Lower leg skin (tissue), 4 donors: ENCODE measurements at places on chromosomes 12 and 14.

GRCh38 chr14:22976620-22977433, 5.5 kb downstream of the AJUBA start:
- DNase-seq, result no peak

- no peak for DNase-seq
Observed at GRCh38 chr12:57491393-57492280, 3.8 kb downstream of the MARS1 start.

DNA sequence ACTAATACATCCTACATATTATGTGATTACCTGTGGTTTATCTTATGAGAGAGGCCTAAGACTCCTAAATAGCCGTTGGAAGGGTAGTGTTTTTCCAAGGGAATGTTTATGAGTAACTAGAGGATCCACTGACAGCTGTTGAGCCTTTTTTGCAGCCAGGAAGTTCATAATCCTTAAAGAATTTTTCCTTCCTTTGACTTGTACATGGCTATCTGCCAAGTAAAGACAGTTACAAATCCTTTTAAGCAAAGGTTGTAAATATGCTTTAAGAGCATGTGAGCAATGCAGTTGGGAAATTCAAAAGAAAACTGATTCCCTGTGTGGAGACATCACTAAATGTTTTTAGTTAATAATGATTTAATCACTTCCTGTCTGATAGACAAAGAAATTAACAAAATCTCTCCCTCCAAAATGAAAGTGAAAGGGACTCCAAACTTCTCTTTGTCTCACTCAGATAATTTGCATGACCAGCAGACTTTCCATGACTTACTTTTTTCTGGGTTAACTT, 333.8 kb downstream of the PDZRN4 start:
- no peak for DNase-seq

GRCh38 chr12:90048918-90049317, 340.3 kb upstream of the ATP2B1 start:
- DNase-seq, result no peak

- no peak for DNase-seq
Observed at GRCh38 chr14:35999294-35999693, 173.2 kb downstream of the BRMS1L start.

DNA sequence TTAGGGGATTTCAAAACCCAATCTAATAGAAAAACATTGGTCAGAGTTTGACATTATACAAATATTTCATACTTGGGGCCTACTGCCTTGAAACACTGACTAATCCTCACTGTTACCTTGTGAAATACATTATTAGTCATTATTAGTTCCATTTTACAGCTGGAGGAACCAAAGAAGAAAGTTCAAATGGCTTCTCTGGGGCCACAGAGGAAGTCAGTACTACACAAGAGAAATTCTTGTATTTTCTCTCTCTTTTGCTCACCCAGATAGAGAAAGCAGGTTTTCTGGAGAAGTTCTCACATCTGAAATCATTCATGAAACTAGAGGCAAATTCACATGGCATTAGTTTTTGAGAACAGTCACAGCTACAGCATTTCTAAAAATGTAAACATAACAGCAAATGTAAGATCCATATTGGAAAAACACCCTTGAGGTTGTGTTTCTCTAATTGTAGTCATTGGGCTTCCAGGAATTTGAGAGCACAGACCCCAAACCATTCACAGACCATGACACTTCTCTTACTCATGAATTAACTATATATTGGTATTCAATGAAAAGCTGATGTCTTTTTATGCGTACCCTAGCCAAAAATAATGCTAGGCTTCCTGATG, 83.0 kb downstream of the LLPH start:
- DNase-seq, result no peak

DNA sequence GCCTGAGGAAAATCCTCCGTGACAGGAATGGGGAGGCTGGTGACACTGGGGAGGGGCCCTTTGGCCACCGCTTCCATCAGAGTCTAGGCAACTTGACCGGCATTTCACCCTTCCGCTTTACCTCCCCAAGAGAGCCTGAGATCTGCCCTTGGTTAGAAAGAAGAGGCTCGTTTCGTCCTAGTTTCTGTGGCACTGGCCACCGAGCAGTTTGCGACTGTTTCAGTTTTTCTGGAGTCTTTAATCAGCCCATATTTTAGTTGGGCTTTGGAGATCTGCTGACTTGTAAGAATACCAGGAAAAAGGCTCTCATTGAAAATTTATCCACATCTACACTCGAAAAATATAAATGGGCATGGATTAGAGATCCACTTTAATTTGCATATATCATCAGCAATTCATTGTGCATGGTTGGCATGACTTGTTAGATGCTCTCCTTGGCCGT, 414 bp upstream of the ANKS1B start:
- no peak for DNase-seq

- DNase-seq, result no peak
Observed at GRCh38 chr14:55323910-55324309, 52.7 kb downstream of the FBXO34 start.

GRCh38 chr12:30823156-30823699, 68.5 kb upstream of the CAPRIN2 start:
- peak; percentile 87 for DNase-seq

DNA sequence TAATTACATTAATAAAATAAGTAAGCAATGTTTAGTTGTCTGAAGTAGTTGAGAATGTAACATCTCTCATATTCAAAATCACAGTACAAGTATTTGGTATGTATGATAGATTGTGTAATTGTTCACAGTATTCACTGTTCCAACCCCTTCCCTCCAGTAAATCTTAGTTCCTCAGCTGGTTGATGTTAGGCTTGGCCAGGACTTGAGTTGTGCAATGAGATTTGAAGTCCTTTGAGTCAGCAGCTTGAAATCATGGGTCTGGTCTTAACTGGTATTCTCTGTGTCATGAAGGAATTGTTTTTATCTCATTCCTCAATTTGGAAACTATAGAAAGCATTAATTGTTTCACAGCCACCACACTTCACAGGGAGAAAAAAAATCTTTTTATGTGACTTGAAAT, 477.1 kb downstream of the FSCB start:
- no peak for DNase-seq

- DNase-seq, result no peak
Observed at GRCh38 chr14:90388982-90389381, 7.8 kb upstream of the CALM1 start.

GRCh38 chr12:131044760-131045381, 91.2 kb downstream of the ADGRD1 start:
- DNase-seq, result no peak

DNA sequence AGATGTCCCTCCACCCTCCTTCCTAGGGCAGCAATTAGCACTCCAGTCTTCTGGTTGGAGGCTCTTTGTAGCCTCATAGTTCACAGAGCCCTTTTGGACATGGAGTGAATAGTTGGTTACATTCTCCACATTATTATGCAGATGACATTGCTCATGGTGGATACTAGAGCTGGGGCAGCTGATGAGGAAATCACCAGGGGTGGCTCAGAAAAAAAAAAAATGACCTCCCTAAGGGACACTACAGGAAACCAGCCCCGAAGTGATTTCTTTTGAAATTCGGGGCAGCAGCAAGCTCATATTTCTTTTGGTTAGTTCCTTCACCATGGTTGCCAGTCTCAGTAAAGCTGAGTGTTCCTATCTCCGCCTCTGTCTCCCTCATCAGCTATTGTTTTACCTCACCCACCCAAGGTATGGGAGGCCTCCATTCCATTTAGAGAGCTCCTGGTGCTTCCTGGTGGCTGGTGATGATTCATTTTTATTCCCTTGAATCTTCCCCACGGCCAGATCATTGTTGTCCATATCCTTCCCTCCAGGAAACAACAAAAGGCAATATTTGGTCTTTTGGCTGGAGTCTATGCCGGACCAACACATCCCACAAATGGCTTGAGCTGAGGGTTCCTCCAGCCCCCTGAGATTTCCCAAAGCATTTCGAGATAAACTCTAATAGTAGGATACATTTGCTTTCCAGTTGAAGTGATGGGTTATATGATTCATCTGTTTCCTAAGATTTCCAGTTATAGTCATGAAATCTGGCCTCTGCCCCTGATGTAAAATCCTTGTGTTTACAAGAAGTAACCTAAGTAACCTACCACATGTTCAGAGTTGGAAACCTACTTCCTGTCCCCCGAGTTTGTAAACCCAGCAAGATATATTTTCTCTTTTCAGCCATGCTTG, 56.2 kb upstream of the NID2 start:
- DNase-seq, result no peak

GRCh38 chr12:132194556-132194955, 50.3 kb downstream of the NOC4L start:
- DNase-seq, result no peak

DNA sequence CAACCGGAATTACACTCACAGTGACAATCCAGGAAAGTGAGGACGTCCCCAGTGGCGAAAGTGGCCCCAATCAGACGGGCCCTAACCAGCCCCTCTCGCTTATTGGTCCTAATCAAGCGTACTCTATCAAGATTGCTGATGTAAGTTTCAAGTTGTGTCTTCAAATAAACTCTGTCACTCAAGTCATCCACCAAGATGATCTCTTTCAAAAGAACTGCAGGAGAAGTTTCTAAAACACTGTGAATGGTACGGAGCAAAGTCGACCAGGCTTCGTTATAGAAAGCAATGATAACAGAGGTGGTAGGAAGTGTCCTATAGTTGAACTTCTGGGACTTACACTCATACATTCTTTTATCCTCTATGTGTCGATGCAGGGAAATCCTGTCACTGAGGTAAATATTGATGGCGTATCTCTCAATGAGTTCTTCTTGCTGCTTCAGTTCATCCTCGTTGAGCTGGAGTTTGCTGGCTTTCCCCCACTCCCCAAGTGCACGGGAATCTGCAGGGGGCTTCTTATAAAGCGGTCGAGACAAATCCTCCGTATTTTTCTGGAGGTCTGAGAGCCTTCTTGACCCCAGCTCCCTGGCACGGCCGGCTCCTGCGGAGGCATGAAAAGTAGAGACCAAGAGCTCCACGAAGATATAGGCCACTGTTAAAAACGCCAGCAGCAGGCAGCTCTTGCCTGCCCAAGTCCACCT, 604 bp downstream of the GALNT4 start:
- DNase-seq, result no peak

- DNase-seq, result no peak
Observed at GRCh38 chr12:127607146-127607725, 659.7 kb upstream of the TMEM132C start.

DNA sequence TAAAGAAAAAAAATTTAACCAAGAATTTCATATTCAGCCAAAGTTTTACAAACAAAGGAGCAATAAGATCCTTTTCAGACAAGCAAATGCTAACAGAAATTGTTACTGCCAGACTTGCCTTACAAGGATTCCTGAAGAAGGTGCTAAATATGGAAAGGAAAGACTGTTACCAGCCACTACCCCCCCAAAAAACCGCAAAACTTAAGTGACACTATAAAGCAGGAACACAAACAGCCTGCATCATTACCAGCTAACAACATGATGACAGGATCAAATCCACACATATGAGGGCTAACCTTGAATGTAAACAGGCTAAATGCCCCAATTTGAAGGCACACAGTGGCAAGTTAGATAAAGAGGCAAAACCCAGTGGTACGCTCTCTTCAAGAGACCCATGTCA, 55.7 kb downstream of the APOBEC1 start:
- DNase-seq, result no peak

DNA sequence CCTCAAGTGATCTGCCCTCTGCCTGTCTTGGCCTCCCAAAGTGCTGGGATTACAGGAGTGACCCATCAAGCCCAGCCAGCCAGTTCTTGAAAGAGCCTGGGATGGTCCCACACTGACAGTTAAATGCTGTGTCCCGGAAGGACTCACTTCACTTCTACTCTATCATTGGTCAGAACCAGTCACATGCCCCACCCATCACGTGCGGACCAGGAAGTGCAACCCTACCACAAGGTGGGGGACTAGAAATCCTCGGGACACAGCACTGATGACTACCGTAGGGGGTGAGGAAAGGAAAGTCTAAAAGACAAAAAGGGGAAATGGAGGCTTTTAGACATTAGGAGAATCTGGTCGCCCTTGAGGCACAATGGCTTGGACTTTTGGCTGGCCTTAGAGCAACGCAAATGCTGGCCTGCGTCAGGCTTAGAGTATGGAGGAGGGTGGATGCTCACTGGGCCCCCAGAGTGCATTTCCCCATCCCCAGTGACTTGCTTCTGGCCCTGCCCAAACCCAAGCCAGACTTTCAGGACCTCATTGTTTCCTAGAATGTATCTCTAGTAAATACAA, 207.7 kb downstream of the TTC8 start:
- DNase-seq, result no peak
